ENCODE measurements at places on chromosomes 2 and 18.
A peak's percentile ranks its signal among the peaks of the same experiment; 100 is the strongest.

DNA sequence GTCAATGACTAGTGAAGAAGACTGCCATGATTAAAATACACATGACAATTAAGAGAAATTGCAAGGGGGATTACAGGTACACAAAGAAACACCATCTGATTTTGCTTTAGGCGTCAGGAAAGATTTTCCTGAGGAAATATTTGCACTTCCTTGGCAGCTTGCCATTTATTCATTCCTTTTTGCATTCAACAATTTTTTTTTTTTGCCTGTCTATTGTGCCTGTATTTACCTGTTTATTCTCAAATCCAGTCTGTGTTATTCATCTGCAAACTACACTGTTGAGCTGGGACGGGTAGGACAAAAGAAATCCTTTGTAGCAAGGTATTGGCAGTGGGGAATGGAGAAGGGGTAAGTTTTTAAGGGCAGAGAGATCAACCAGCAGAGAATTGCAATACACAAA is 31.8 kb downstream of the SMAD2 start:
- no peak for DNase-seq

DNA sequence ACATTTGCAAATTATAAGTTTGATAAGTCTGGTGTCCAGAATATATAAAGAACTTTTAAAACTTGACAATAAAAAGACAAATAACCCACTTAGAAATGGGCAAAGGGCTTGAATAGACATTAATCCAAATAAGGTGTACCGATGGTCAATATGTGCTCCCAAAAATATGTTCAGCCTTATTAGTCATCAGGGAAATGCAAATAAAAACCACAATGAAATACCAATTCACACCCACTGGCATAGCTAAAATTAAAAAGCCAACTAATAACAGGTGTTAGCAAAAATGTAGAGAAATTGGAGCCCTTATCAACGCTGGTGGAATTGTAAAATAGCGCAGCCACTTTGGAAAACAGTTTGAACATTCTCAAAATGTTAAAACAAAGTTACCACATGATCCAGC is 79.0 kb upstream of the SCG2 start:
- no peak for DNase-seq

GRCh38 chr18:61554117-61554776 is 221.0 kb downstream of the CDH20 start:
- peak; percentile 55 for DNase-seq

DNA sequence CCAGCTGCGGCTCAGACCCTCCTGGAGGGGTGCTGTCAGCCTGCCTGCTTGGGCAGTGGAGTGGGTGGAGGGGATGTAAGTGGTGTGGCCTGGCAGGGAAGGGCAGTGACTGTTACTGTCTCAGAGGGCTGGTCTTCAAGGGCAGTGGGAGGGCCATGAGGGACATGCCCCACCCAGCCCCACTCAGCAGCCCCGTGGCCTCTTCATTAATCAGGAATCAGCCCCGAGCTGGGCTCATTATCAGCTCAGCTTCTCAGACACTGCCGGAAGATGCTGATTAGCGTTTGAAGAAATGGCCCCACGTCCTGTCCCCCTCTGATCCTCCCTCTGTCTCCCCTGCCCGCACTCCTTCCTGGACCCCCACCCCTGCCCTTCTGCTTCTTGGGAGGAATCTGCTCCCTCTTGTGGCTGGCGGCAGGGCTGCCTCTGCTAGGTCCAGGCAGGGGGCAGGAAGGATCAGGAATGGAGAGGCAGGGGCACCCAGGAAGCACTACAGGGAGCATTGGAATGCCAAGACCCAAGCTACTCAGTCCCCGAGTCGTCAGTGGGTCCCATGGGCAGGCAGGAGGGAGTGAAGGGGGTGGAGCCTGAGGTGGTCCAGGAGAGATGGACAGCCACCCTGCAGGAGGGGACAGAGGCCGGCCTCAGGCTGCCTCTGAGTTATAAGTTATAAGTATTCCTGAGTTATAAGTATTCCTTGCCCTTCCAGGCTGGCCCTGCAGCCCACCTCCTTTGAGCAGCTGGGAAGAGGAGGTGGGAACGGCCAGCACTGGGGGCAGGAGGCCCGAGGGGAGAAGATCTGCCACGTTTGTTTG is 7.0 kb downstream of the ASIC4 start:
- DNase-seq = no peak

DNA sequence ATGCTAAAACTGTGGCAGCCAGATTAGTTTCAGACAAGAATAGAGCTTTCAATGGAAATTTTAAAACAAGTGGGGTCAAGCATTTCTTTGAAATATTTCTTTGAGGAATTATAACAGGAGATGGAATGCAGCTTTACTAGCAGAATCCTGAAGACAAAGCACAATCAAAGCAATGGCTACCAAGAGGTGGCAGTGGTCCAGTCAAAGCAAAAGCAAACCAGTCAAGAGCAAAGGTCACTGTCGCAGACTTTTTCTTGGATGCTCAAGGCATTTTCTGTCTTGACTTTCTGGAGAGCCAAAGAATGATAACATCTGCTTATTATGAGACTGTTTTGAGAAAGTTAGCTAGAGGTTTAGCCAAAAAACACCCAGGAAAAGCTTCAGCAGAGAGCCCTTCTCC is 351.2 kb upstream of the DLGAP1 start:
- DNase-seq = no peak

- DNase-seq = no peak
Measured at GRCh38 chr18:26717123-26717719, 148.3 kb downstream of the AQP4 start.

DNA sequence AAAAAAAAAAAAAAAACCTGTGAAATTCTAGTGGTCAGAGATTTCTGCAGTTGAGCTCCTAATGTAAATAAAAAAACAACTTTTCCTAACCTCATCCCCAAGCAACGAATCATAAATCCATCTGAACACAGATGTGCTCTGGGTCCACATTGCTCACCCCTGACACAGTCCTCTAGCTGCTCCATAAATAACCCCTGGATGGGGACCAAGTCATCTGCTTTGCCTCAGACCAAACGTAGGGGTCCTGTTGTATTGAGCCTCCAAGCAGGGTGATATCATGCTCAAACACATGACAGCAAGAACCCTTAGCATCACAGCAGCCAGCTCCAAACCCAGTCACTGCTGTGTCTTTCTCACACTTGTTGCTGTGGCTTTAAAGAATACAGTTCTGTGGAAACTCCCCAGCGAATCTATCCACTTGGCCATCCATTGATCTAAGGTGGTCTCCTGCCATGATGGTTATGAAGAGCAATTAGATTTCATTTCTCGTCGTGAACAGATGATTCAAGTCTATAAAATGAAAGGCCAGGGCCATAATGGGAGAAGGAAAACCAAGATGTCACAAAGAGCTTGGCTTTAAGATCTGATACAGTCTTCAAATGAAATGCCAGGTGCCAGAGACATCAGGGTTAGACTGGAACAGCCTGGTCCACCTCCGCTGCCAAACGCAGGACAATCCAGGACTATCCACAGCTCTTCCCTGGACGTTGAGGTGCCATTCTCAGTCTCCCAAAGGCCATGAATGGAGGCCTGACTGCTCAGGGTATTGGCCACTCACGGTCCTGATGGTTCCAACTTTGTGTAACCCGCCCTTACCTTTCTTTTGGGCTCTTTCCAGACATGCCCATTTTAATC is 39.0 kb downstream of the TBC1D8 start:
- DNase-seq = no peak

- DNase-seq = no peak
Measured at GRCh38 chr18:58021504-58021903, 22.5 kb upstream of the NEDD4L start.

DNA sequence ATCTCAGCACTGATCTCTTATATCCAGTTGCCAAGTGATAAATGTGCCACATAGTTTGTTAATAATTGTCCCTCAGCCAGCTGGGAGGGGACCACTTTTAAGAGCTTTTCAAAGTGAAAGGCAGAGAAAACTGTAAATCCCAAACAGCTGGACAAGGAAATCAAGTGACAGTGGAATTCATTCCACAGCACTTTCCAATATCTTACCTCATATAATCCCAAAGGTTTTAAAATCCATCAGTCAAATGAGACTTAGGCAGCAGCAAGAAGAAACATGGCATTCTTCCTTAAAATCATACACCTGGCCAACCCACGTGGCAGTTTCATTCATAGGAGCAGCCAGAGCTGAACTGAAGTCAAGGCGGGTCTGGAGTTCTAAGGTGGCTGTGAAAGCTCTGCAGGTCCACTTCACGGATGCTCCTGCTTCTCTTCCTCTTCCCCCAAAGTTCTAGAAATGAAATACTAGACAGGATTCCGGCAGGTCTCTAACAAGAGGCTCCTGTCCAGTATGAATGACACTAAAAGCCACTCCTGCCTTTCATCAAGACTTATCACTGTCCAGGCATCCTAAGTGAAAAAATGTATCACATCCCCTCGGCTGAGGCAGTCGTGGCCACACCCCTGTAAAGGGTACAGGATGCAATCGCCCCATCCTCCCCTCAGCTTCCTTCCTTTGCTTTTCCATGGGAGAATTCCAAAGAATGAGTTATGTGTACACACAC is 190.4 kb upstream of the STK17B start:
- DNase-seq = no peak

GRCh38 chr2:135030826-135031225 is 16.4 kb downstream of the MAP3K19 start:
- no peak for DNase-seq

GRCh38 chr2:127735537-127736399 is 34.5 kb downstream of the SFT2D3 start:
- DNase-seq = no peak

- no peak for DNase-seq
Measured at GRCh38 chr2:227163485-227163997, 464 bp downstream of the COL4A4 start.

- no peak for DNase-seq
Measured at GRCh38 chr2:222902660-222903059, 41.8 kb downstream of the ACSL3 start.
